A549 (cell line): ENCODE measurements at places on chromosomes 4 and X.
A peak's percentile ranks its signal among the peaks of the same experiment; 100 is the strongest.

- no peak for DNase-seq
These were observed 95.2 kb downstream of the LARP7 start for GRCh38 chr4:112732142-112732541.

DNA sequence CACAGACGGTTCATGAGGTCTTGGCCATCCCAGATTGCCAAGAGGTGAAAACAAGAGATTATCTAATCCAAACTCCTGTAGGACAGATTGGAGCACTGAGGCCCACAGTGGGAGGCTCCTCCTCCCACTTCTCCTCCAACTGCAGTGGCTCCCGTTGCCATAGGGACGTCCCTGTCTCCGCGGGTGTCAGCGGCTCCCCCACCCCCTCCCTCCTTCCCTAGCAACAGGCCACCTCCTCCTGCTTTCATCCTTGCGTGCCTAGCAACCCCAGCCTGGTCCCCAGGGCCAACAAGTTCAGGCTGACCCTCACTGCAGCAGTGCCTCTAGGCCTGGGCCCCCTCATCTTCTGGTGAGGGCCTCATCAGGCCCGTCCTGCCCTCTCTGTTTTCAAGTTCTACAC lies 6.8 kb upstream of the IQSEC2 start:
- no peak for DNase-seq

DNA sequence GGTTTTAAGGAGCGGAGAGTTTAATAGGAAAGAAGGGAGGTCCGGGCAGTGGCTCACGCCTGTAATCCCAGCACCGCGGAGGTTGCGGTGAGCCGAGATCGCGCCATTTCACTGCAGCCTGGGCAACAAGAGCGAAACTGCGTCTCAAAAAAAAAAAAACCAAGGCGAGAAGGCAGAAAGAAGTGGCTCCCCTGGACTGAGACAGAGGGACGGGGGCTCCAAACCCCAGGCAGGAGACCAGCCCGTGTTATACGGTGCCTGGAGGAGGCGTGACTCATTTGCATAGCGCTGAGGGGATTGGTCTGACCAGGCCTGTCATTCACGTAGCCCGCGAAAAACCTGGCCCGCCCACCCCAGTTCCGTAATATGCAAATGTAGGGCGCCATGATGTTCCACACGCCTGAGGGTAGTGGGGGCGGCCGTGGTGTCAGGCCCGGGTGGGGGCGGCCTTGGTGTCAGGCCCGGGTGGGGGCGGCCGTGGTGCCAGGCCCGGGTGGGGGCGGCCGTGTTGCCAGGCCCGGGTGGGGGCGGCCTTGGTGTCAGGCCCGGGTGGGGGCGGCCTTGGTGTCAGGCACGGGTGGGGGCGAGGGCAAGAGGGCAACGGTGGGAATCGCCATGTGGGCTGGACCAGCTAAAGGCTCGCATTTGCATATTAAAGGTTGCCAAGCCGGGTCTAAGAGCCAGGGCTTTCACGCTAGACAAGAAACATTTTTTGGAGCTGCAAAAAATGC lies 2.1 kb downstream of the PLCXD1 start:
- peak; percentile 96 for DNase-seq

- DNase-seq = no peak
These were observed 270.1 kb downstream of the PTTG2 start for GRCh38 chr4:38230121-38230801.
